Testis (tissue), 5 donors: ENCODE measurements at places on chromosomes 13 and 19. TPM values are rescaled to one million over a fixed set of nuclear protein-coding genes. Genes with fewer than 3 reads are reported as not detected.
A peak's percentile ranks its signal among the peaks of the same experiment; 100 is the strongest.

Gene ZNF28
- total RNA-seq: 12.2 TPM

Gene CDADC1
- total RNA-seq: 33.2 TPM

Gene DLL3
- total RNA-seq: 4.5 TPM

Gene ZNF345
- total RNA-seq: 14.4 TPM

Gene TIMM44
- total RNA-seq: 68.0 TPM

Gene CD33
- total RNA-seq: 1.7 TPM

Gene KLC3
- total RNA-seq: 5.9 TPM

Gene ZNF91
- total RNA-seq: 96.1 TPM

DNA sequence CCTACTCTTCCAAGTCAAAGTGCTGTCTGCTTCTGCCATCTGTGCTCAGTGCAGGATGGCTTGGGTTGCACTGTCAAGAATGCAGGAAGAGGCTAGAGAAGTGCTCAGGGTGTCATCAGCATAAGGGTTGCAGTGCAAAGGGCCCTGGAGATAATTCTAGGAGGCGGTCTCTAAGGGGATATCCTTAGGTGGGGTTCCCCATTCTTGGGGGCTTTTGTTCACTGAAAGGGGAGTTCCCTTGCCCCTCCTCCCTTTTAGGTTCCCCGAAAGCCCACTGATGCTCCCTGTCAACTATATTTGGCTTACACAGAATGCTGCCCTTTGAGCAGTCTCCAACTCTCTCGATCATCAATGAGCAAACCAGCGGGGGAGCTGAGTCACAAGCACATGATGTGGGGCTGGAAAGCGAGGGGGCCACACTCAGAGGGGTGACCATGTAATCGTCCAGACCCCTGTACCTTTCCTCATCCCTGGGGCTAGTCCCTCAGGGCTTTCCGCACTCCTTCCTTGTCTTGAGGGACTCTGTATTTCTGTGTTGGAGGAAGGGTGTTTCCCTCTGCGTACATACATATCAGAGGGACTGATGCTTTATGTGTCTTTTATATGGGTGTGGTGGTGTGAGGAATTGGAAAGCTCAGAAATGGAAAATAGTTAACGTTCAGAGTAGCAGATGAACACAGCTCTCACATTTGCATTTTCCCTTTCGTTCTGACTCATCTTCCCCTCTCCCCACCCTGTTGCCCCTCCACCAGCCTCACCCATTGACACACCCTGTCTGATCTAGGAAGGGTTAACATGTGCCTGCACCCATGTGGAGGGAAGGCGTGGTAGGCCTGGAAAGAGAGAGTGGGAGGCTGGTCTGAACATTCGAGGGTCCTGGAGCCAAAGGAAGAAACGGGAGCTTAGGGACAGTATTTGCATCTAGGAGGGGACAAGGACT lies 6.7 kb downstream of the ZBTB32 start:
- DNase-seq: no peak

GRCh38 chr19:4278419-4279266 lies at the start of gene SHD:
Gene SHD (plus strand): TSS chr19:4279266. CDS start chr19:4280064, 798 bp downstream.
- no peak for DNase-seq

DNA sequence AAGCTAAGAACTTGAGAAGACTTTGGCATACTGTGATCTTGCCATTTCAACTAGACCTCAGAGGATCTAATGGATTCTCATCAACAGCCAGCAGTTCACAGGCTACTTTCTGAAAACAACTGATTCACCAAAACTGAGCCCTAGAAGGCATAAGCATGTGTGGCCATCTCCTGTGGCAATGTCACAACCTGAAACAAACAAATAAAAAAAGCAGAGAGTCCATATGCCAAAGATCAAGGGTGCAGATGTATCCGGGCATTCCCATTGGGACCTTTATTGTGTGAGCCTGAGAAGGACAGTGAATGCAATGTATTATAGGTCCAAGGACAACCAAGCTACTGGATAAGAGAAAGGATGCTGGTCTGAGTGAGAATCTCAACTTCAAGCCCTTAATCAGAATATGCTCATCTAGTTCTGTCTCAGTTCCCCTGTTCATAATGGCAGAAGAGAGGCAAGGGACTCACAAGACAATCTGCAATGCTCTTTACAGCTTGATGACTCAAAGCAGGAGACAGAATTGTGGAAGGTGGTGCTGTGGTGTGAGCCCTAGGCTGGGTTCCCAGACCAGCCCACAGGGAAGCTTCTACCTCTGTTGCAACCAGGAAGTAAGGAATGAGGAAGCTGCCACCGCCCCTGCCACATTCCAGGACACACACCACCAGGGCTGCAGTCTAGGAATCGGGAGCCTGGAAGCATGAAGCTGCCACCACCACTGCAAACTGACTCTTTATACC lies 133.7 kb downstream of the RAP2A start:
- no peak for DNase-seq

DNA sequence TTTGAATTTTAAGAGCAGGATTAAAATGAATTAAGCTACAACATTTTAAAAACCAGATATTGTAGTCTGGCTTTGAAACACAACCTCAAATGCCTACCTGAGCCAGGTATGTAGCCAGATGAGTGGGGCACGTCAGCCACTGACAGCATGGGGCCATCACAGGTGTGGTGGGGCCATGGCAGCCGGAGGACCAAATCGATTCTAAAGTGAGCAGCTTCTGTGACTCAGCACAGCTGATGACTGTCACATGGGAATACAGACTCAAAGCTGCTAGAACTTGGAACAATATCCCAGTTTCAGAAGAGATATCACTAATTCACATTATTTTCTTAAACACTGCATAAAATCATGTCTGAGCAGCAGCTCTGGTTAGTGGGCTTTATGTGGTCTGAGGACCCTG lies 52.8 kb downstream of the SERP2 start:
- no peak for DNase-seq

GRCh38 chr13:100987948-100988347 lies 313.4 kb upstream of the TMTC4 start:
- DNase-seq: no peak

- no peak for DNase-seq
Measured at GRCh38 chr13:83753912-83754624, 128.2 kb downstream of the SLITRK1 start.

GRCh38 chr13:44989941-44990340 lies 603 bp downstream of the GPALPP1 start:
- DNase-seq: no peak

GRCh38 chr13:111122056-111122455 lies 6.9 kb downstream of the ARHGEF7 start:
- DNase-seq: no peak

- DNase-seq: no peak
Measured at GRCh38 chr13:35190241-35190640, 248.2 kb downstream of the NBEA start.

GRCh38 chr19:58407658-58408151 lies 744 bp upstream of the ZNF584 start:
- DNase-seq: peak; percentile 41

GRCh38 chr19:32630338-32630737 lies 44.6 kb downstream of the ANKRD27 start:
- DNase-seq: no peak

DNA sequence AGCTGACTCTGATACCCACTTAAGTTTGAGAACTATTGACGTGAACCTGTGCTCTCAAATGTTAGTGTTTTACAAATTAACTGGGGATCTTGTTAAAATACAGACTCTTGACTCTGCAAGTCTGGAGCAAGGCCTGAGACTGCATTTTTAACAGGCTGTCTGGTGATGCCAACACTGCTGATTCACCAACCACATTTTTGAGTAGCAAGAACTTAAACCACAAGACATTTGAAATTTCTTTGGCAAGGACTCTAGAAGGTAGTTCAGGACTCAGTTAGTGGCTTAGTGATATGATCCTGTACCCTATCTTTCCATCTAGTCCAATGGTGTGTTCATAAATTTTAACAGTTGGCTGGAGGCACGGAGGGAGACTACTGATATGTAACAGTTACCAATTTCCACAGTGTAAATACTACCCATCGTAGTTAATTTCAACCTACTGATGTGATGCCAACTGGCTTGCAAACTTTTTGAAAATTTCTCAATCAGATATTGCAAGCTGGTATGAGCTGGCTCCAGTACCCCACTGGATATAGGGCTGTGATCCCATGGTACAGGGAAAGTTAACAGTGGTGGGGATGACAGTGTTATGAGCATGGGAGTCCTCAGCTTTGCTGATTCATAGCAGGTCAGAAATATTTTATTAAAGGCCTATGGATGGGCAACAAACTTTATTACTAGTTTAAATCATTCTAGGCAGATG lies 255.1 kb downstream of the TBC1D4 start:
- DNase-seq: no peak

DNA sequence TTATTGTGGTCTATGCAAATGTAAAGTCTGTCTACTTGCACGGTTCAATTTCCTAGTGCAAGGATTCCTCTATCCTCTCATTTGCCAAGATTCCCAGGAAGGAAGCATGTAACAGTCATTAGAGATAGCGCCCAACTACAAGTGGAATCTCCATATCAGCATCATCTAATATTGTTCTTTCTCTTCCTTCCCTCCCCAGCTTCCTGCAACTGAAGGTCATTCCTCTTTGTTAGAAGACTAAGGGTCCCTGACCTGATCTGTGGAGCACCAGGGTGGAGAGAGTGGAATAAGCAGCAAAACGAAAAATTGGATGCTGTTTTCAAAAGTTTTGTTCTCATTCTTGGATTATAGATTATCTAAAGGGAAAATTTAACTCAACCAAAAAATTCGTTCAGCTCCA lies 714.0 kb downstream of the DIAPH3 start:
- no peak for DNase-seq

GRCh38 chr19:3039641-3040077 lies 10.6 kb upstream of the TLE2 start:
- peak; percentile 69 for DNase-seq

DNA sequence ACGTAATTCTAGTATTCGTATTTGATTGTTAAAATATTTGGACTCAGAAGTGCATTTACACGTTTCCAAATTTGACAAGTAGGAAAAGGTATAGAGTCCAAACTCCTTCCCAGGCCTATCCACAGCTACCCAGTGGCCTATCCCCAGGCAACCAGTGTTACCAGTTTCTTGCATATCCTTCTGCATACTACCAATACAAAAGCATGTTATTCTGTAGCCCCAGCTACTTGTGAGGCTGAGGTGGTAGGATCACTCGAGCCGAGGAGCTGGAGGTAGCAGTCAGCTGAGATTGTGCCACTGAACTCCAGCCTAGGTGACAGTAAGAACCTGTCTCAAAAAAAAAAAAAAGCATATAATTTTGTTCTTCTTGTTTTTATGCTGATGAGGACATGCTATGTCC lies 67.1 kb downstream of the LRCH1 start:
- DNase-seq: no peak

GRCh38 chr19:1862424-1863327 lies 703 bp downstream of the KLF16 start:
- DNase-seq: no peak

- no peak for DNase-seq
Measured at GRCh38 chr19:30916238-30916637, 433.0 kb downstream of the TSHZ3 start.

DNA sequence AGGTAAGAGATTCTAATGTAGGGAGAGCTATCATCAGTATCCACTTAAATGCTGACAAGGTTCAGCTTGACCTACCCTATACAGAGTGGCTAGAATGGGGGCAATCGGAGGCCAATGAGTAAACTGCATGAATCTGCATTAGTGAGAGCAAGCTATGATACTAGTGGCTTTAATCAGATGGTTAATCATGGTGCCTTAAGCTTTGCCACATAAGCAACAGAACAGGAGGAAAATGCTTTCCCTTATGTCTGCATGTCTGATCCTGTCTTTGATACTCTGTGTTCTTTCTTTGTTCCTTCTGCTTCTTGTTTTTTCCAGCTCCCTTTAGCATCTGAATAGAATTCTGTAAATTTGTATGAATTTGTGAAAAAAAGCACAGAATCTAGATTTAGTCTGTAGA lies 91.1 kb downstream of the WDFY2 start:
- no peak for DNase-seq

- DNase-seq: peak; percentile 84
Measured at GRCh38 chr19:48683349-48683748, 10.5 kb upstream of the NTN5 start.

DNA sequence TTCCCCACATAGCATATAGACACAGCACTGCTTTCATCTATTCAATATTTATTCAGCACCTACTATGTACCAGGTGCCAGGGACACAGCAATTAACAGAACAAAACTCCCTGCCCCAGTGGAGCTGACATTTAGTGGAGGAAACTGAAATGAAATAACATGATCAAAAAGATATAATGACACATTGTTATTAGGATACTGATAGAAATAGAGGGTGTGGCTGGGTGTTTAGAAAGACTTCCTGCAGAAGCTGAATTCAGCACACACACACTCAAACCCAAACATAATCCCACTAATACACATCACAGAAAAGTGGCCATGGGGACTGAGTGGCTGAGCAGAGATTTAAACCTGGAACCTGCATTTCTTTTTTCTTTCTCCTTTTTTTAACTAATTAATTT lies 3.8 kb upstream of the CDC37 start:
- DNase-seq: no peak
